Posterior vena cava (tissue), 2 donors: ENCODE measurements at places on chromosomes 6 and 20.

DNA sequence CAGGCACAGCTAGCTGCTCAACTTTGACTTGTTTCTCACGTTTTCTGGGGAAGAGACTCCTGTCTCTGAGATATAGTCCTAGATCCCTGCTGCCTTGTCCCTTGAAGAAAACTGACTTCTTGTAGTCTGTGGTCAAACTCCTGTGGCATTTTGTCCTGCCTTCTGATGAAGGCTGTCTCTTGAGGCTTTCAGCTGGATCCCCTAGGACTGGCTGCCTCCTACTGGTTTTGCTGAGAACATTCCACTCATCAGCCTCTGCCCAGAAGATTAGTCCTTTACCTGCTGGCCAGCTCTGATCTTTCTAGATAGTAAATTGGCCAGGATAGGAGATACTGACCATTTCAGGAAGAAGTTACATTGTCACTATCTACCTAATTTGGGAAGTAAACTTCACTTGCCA is 71.9 kb upstream of the CNR1 start:
- no peak for DNase-seq

GRCh38 chr20:16771213-16771612 is 23.1 kb downstream of the OTOR start:
- no peak for DNase-seq

DNA sequence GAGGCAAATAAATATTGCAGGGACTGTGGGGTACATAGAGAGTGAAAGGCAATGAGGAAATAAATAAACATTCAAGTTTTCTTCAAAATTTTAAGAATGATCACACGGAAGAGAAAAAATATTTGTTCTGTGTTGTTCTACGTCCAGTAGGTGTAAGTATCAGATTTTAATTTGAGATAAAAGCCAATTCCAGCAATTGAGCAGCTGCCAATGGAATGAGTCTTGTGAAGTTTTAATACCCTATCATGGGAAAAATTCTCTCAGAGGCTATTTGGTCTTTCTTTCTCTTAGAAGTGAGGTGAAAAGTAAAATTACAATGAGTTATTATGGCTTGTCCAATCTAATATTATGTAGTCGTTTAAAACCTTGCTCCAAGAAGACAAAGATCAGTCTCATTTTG is 195.7 kb upstream of the CITED2 start:
- DNase-seq, result no peak

DNA sequence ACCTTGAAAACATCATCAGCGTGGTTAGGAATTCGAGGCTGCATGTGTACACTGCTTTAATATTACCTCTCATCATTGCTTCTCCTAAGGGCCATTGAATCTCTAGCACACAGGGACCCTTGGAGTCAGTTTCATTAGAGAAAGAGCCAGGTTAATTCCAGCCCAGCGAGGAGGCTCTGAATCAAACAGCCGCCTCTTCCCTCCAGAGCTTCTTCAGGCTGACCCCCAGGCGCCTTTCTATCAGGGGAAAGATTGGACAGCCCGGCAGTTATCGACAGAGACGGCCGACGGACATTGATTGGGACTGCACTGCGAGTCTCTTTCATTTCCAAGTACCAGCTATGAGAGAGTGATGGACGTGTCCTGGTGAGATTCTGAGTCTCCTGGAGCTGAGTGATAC is 159.2 kb downstream of the ANKRD60 start:
- DNase-seq, result no peak

- no peak for DNase-seq
Measured at GRCh38 chr20:53226826-53227225, 254.7 kb downstream of the TSHZ2 start.

DNA sequence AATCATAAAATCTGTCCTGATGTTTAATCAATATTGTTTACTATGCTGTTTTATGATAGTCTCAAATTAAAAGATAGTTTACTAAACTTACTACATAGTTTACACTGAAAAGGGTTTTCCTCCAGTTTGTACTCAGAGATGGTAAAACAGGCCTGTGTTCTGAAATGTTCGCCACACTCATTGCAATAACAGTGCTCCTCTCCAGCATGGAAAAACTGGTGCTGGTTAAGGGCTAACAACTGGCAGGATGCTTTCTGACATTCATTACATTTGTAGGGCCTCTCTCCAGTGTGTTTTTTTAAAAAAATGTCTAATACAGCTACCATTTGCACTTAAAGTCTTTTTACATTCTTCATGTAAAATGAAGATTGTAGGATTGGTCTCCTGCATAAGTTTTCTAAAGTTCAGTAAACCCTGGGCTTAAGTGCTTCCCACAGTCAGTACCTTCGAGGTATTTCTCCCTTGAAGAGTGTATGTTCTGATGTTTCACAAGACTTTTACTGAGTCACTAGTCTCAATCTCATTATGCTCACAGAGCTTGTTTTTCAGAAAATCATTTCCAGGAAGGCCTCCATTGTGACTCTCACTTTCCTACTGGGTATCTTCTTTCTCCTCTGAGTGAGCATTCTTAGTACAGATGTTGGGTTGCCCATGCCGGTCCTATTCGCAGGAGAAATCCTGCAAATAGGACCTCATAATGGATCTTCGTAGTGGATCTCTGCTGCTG is 8.7 kb upstream of the ZSCAN12 start:
- no peak for DNase-seq

- no peak for DNase-seq
Measured at GRCh38 chr20:52054123-52054522, 137.5 kb downstream of the ZFP64 start.

DNA sequence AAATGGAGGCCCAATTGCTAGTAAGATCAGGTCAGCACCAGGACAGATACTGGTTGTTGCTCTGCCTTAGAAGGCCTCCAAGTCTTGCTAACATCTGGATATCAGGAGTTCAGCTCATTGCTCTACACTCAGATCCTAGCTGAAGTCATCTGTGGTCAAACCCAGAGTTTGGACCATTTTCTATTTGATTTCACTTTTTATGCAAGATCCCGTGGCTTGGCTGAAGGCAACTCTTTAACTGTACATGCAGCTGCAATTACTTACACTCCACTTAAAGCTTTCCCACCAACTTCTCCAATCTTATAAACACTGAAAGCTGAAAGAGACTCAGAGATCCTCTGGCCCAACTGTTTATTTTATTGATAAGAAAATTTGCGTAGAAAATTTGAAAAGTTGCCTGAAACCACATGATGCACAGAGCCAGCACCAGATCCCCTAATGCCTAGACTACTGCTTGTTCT is 2.7 kb downstream of the SLC17A2 start:
- DNase-seq, result no peak

DNA sequence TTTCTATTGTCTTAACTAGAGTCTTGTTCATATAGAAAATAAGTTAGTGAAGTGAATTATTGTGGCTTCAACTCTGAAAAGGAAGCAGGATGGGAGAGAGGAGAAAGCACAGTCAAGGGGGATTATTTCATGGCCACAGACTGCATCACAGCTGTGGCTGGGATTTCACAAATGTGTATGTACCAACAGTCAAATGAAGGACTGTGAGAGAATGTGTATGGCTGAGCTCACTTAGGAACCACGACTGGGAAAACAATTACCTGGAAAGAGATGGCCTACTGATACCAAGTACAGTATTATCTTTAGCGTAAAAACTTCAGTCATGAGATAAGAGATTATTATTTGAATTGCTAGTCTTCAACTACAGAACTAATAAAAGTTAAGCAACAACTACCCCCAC is 54.9 kb downstream of the SESN1 start:
- no peak for DNase-seq

- no peak for DNase-seq
Measured at GRCh38 chr20:12838261-12838866, 170.4 kb upstream of the SPTLC3 start.

- no peak for DNase-seq
Measured at GRCh38 chr6:159982731-159983506, 14.0 kb downstream of the IGF2R start.

DNA sequence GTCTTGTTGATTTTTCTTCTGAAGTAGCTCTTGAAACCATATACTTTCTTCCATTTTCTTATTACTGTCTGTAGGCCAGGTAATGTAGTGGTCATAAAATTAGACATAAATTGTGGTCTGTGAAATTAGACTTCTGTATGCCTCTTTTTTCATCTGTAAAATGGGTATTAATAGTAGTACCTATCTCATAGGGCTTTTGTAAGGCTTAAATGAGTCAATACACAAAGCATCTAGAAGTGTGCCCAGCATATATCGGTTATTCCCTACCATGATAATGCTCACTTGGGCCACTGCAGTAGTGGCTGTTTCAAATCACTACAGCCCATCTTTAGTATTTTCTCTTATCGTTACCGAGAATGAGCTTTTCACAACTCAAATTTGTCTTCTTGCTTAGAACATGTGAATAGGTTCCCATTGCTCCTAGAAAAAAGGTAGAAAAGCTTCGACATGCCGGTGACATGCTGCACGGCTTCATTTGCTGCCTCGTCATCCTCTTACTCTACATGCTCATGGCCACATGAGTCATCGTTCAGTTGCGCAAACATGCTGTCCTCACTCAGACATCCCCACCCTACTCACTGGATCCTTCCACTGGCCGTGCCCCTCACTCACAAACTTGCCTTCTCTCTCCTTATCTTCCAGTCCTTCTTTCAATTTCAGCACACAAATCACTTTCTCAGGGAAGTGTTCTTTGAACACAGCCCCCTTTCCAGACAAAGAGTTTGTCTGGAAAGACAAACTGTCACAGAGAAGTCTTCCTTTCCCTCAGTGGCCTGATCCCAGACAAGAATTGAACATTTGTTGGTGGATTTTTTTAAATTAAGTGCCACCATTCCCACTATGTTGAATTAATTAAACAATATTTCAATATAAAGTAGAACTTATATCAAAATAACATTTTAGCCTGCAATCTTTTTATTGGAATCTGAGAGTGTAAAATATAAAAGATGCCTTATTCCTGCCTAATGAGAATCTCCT is 32.2 kb upstream of the ERVFRD-1 start:
- peak; percentile 90 for DNase-seq

- DNase-seq, result no peak
Measured at GRCh38 chr6:5203546-5203945, 57.2 kb downstream of the LYRM4 start.

GRCh38 chr20:47223896-47224295 is 132.6 kb downstream of the ZMYND8 start:
- no peak for DNase-seq

DNA sequence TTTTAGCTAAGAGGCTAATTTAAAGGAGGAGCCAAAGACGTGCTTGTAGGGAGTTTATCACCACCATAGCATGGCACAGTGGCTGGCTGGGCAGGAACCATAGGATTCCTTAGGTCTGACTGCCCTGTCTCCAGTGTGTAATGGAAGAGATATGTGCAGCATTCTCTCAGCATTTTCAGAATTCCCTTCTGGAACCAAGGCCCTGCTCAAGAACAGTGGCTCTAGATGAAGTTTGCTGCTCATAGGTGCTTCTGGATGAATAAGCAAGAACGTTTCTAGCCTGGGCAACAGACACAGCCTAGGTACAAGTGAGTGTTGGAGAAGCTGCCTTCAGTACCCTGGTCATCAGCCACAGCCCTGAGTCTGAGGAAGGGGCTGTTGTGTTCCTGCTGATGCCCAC is 69.1 kb downstream of the LCA5 start:
- DNase-seq, result no peak

DNA sequence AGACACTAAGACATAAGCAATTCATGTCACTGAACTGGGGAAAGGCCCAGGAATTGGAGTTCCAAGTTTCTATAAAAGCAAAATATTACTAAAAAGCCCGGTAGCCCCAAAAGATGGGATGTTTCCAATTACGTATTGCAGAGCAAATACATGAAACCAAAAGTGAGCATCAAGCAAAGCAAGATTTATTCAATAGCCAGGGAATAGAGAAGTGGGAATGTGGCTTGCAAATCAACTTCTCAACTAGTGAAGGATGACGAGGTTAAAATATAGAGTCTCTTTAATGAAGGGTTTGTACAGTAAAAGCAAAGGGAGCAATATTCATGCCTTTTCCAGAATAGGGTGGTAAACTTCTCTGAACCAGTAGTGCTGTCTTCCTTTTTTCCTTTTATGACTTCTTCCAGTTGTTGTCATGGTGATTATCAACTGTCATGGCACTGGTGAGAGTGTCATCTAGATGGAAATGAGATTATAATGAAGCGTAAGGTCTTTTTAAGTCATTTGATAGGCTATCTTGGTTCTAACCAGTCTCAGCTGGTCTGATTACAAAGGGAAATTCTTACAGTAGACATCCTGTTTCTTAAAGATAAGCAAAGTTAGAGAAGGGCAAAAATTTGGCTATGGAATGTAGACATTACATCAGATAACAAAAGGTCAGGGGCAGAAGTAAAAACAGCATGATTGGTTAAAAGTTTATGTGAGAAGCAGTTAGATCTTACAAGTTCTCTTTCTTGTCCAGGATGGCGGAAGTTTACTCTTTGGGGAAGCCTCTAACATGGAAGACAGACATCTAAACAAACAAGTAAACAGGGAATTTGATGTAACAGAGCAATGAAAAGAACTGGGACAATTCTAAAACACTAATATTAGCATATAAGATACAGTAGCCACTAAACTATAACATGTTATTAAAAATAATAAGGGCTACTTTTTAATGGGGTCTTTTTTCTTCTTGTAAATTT is 96.9 kb downstream of the TBX18 start:
- no peak for DNase-seq

GRCh38 chr6:37938909-37939308 is 119.4 kb downstream of the ZFAND3 start:
- no peak for DNase-seq

GRCh38 chr20:8074931-8075330 is 55.4 kb upstream of the TMX4 start:
- DNase-seq, result no peak

DNA sequence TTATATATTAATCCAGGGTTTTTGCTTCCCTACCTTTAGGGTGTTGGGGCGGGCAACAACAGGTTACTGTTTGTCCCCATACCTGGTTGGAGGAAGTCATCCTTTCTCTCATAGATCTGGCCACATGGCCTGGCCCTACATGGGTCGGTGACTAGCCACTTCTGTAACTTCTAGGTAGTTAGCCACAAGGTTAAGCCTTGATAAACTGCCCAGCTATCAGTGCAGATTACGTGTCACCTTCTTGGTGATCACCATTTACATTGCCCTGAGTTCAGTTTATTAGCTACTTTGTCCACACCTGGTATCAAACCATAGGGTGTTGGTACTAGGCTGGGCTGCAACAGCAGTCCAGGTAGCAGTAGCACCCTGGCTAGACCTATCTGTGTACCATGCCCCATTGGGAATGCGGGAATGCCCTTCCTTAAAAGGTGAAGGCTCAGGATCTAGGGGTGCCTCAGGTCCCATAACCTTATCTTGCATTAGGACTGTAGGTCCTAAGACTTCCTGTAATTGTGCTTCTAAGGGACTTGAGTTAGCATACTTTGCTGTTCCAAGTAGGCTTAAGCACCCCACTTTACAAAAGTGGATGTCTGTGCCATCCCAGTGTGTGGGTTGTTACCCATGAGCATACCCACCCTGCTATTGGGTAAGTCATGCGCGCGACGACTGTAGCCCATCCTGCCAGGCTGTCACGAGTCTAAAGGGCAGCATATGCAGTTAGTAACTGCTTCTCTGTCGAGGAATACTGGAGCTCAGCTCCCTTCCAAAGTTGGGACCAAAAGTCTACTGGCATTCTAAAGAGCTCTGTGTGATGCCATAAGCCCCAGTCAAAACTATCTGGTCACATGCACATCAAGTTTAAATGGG is 5.2 kb downstream of the ZKSCAN3 start:
- no peak for DNase-seq

GRCh38 chr6:158653577-158654354 is 3.9 kb downstream of the SYTL3 start:
- DNase-seq, result no peak
